ENCODE measurements at places on chromosomes 5 and 9. TPM values are rescaled to one million over a fixed set of nuclear protein-coding genes. Genes with fewer than 3 reads are reported as not detected.

The NMUR2 gene
- not detected for total RNA-seq

The LIX1 gene
- total RNA-seq: not detected

The RFK gene
- 30.4 TPM for total RNA-seq

The CERCAM gene
- 19.2 TPM for total RNA-seq

The NTNG2 gene
- under 0.01 TPM for total RNA-seq

The LSM11 gene
- total RNA-seq: 3.6 TPM

The PDE6A gene
- under 0.01 TPM for total RNA-seq

The IRX2 gene
- 22.2 TPM for total RNA-seq

The C5orf52 gene
- not detected for total RNA-seq

The LCN9 gene
- total RNA-seq: not detected

The SLC22A4 gene
- total RNA-seq: under 0.01 TPM

The PAXX gene
- total RNA-seq: 21.4 TPM

The SLC4A9 gene
- 0.21 TPM for total RNA-seq

The DMRT3 gene
- not detected for total RNA-seq

The LCP2 gene
- not detected for total RNA-seq

The HSD17B3 gene
- total RNA-seq: 1.2 TPM

The PCDHB14 gene
- 0.43 TPM for total RNA-seq

All from tracheal epithelial cell (primary cell).